ENCODE measurements at places on chromosomes 2 and 18.

GRCh38 chr2:130894326-130894942 lies 57.7 kb downstream of the ARHGEF4 start:
- no peak for DNase-seq

DNA sequence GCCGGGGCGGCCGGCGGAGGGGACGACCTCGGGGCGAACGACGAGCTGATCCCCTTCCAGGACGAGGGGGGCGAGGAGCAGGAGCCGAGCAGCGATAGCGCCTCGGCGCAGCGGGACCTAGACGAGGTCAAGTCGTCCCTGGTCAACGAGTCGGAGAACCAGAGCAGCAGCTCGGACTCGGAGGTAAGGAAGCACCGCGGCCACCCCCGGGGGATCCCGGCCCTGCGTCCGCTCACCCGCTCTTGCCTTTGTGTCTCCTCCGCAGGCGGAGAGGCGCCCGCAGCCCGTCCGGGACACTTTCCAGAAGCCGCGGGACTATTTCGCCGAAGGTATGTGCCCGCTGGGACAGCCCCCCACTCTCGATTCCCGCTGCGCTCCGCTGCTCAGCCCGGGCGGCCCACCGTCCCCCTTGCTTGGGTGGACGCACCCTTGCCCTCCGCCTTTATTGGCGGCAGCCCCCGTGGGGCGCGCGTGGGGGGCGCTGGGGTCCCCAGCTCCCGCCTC lies 611 bp downstream of the TCF7L1 start:
- peak; percentile 48 for DNase-seq

- DNase-seq, result no peak
These were observed 77.5 kb downstream of the KLF7 start for GRCh38 chr2:207088276-207088675.

DNA sequence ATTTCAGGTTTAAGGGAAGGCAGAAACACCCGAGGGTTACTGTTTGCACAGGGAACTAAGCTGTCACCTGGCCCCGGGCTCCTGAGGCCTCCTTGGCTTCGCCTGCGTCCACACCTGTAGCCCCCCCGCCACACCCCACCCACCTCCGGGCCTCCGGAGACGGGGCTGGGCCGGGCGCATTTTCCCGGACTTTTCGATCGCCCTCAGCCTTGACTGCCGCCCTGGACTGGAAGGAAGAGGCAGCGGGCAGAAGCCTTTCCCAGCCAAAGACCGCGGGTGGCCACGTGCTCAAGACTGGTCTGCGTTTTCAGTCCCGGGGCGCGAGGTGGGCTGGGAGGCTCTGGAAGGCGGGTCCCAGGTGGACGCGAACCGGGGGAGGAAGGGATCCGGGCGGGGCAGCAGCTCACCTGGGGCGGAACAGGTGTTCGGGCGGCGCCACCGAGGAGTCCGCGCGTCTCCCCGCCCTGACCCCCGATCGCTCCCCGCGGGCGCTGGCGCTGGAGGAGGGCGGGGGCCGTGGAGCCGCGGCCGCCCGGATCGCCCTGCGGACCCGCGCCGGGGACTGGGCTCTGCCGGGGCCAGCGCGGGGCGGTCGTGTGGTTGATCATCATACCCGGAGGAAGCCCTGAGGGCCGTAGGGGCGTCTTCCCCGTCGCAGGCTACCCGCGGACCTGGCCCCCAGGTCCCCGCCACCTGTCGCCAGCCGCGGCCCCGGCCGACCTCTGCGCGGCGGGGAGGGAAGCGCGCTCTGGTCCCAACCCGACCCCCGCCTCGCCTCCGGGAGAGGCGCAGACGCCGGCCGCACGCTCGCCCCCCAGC lies 3.2 kb downstream of the ID2 start:
- DNase-seq, result no peak

DNA sequence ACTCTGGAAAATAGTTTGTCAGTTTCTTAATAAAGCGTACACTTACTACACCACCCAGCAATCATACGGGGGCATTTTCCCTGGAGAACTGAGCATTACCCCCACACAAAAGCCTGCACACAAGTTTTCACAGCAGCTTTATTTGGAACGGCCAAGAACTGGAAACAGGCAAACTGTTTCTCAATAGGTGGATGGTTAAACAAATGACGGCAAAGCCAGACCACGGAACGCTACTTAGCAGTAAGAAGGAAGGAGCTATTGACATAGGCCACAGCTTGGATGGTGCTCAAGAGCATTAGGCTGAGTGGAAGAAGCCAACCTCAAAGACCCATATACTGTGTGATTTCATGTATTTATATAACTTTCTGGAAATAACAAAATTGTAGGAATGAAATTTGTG lies 9.0 kb downstream of the MALL start:
- no peak for DNase-seq

DNA sequence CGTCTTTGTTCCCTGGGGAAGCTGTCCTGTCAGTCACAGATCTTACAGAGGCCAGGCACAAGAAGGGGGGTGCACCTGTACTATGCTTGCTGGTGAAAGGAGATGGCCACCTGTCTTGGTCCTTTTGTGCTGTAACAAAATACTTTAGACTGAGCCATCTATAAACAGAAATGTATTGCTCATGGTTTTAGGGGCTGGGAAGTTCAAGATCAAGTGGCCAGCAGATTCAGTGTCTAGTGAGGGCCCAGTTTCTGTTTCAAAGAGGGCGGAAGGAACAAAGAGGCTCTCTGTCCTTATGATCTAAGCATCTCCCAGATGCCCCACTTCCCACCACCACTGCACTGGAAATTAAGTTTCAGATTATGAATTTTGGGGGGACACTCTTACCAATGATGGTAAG lies 35.5 kb upstream of the RPL37A start:
- DNase-seq, result no peak

- no peak for DNase-seq
These were observed 34.4 kb downstream of the PCARE start for GRCh38 chr2:29039718-29040480.

DNA sequence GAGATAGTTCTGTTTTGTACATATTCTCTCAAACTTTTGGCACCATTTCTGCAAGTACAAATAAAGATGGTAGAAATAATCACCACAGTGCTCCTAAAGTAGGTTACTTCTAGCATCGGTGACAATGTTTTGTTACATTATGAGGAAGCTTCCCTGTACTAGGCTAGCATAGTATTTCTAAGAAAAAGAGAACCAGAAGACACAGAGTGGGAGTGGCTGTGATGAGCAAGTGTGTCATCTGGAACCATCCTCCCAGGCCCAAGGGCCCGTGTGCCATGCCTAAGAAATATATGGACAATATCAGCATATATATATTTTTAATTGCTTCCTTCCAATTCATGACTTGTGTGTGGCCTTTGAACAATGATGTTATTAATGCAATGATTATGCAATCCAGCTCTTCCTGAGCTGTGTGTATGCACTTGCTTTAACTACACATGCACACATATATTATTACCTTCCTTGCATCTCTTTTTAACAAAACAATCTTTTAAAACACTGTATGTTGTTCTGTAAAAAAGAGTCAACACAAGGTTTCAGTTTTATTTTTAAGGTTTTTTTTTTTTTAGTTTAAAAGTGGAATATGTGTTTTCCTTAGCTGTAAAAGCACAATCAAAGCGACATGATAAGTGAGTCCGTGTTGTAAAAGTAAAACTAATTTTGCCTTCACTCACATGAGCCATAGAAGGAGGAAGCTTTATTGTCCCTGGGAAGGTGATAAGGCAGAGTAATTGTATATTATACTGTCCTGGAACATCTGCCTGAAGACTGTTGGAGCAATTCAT lies 303.9 kb downstream of the ZNF407 start:
- no peak for DNase-seq

- DNase-seq, result no peak
These were observed 114.0 kb downstream of the ACAA2 start for GRCh38 chr18:49699303-49699702.

GRCh38 chr2:6139916-6140315 lies 447.7 kb downstream of the SOX11 start:
- no peak for DNase-seq

DNA sequence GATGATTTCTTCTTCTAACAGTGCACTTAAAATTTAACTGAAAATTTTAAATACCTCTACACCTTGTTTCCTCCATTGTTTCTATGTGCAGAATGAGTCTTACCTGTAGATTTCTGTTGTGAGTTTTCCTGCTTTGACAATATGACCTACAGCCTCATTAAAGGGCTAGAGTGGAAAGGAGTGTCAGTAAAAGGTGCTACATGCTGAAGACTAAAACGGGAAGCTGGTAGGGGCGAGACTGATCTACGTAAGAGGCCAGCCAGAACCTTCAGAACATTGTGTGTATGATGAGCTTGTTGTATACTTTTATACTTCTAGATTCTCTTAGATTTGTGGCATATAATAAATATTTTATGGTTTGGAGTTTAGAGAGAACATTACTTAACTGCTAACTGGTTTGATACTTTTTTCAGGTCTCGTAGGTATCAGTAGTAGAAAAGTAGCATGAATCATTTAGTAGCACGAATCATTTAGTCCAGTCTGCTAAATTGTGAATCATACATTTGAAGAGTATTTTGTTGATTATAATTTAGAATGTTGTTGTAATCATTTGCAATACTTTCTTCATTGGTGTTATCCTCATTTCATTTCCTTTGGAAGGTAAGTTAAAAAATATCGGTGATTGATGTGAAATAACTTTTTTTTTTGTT lies 14.3 kb downstream of the INSIG2 start:
- no peak for DNase-seq

- no peak for DNase-seq
These were observed 88.7 kb upstream of the MEIS1 start for GRCh38 chr2:66346231-66346664.

GRCh38 chr2:114031605-114032505 lies 142.0 kb downstream of the ACTR3 start:
- DNase-seq, result no peak

DNA sequence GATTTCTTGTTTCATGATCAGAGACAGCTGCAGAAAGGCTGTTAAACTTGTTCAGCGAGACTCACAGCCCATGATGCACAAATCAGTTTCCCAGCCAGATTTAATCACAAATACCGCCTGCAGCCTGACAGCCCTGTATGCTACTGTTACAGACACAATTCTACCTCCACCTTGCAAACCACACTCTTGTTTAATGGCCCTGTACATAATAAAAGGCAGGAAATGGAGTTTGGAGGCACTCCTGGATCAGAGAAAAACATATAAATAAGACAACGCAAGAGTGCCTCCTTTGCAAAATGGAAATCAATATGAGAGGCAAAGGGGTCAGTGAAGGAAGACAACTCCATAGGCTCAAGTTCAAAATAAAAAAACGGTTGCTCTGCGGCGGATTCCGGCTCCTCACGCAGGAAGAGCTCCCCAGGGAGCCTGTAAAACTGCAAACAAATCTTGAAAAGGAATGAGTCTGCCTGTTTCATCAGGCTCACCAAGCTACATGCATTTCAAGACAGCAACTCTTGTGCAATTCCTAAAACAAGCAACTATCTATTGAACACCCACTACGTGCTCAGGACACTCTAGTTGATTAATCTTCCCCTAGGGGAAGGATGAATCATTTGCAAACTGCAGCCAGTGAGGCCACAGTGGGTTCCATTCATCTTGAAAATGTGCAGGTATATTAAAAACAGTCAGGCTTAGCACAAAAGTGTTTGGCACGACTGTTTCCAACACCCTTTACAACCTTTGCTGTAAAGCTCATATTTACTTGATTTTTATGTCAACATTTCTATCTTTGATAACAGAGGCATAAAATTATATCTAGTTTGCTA lies 37.5 kb downstream of the TBC1D8 start:
- DNase-seq, result peak; percentile 49

GRCh38 chr18:46917803-46918600 lies 600 bp downstream of the KATNAL2 start:
- peak; percentile 70 for DNase-seq

GRCh38 chr2:174772472-174772801 lies 8.2 kb upstream of the CHRNA1 start:
- DNase-seq, result peak; percentile 28

- no peak for DNase-seq
These were observed 10.8 kb upstream of the MYO1B start for GRCh38 chr2:191234376-191234775.

- DNase-seq, result peak; percentile 73
These were observed 98.5 kb downstream of the DSEL start for GRCh38 chr18:67417864-67418523.

DNA sequence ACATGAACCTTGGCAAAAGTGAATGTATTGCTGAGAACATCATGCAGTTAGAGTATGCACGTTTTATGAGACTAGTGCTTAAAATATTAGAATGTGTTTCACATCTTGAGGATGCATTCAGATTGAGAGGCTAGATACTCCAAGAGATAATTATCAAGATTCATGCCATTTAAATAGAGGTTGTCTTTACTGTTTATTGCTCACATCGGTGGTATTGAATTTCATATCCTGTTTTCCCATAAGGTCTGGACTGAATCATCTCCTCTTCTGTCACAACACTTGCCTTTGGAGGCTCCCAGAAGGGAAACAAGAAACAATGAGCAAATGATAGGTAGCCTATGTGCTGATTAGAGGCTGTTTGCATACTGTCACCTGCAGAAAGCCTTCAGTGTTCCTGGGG lies 83.8 kb downstream of the CLHC1 start:
- DNase-seq, result peak; percentile 26

GRCh38 chr2:64675860-64676259 lies 22.1 kb upstream of the SERTAD2 start:
- DNase-seq, result peak; percentile 76

DNA sequence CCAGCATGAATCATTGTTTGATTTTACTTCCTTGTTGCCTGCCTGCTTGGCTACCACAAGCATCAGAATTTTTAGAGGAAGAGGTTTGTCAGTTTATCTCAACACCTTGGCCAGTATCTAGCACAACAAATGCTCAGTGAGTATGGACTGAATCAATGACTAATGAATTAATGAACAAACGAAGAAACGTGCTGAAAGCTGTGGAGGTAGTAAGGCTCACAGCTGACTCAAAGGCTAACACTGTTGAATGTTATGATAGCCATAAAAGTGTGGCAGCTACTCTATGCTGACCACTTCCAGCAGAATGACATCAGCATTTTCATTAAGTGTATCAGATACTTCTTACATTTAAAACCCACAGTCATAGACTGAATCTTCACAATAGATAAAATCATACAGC lies 543.4 kb downstream of the IRS1 start:
- DNase-seq, result peak; percentile 37

DNA sequence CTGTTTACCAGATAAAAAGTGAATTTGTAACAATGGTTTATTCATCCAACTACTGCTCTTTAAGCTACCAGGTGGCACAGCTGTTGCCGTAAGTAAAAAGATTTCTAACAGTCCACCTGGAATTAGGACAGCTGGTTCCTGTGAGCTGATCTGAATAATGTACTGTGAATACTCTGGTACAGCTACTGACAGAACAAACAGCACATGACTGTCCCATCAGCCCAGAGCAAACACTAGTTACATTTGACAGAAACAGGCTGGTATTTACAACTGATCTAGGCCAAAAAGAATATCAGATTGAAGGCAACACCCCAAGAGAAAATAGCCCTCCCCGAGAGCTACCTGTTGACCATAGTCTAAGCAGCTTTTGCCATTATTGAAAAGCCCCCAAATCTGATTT lies 840.4 kb downstream of the CPS1 start:
- DNase-seq, result no peak

GRCh38 chr2:24049485-24050021 lies at the start of gene FKBP1B:
Gene FKBP1B (plus strand): TSS chr2:24049741. CDS start chr2:24049850, 109 bp downstream.
- DNase-seq, result peak; percentile 27

GRCh38 chr18:9832871-9833270 lies 52.9 kb upstream of the TXNDC2 start:
- DNase-seq, result no peak

- no peak for DNase-seq
These were observed 132.5 kb downstream of the NDUFA10 start for GRCh38 chr2:239892441-239893235.

- peak; percentile 54 for DNase-seq
These were observed 80.2 kb upstream of the GPC1 start for GRCh38 chr2:240355001-240355891.
